ENCODE measurements at places on chromosomes 4 and X.

- no peak for DNase-seq
Measured at GRCh38 chrX:15948318-15948660, 93.7 kb upstream of the AP1S2 start.

- DNase-seq: no peak
Measured at GRCh38 chr4:48654015-48654664, 125.9 kb downstream of the FRYL start.

- DNase-seq: no peak
Measured at GRCh38 chrX:1059576-1060561, 152.6 kb downstream of the CRLF2 start.

DNA sequence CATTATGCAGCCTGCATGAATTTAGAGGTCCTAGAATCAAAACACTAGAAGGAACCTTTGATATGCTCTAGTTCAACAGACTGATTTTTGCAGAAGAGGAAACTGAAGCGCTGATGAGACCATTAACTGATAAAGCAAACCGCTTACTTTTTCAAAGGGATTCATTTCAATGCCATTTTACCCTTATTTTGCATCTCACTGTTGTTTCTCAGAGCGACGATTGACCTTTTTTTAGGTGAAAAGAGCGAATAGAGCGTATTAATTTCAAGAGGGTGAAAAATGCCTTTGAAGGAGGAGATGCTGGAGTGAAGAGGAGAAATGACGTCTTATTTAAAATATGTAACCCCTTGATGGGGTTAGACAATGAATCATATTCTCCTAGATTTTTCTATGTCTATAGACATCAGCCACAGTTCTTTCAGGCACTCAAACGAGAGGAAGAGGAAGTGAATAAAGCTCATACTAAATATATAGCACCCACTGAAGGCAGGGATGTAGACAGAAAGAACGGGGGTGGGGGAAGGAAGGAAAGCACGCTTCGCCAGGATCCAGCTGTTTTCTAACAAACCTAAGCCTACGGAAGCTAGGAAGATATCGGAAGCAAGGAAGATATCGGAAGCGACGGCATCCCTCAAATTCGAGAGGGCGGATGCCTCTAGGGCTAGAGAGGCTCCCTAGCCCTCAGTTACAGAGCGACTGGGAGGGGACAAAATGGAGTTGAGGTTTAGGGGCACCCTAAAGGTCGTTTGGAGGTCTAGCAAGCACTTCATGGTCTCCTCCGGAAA is 848 bp downstream of the ACSL4 start:
- DNase-seq: no peak

DNA sequence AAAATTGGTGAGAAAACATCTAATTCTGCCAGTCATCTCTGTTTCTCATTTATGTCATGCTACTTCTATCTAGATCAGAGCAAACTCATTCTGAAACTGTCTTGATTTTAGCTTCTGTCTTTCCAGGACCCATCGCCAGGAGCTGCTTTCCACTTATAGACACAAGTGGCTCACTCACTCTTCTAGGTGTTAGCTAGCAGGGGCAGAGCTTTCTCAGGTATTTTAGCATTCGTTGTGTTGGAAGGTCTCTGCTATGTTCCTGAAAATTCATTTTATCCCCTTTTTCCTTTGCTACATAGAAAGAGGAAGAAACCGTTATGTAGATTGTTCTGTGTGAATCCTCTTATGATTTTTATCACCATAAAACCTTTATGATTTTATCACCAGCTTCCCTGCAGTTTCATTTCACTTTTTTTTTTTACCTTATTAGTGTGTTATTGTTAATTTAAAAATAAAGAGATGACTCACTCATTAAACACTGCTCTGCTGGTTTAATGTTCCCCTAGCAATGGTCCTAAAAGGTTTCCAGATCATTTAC is 246.6 kb upstream of the AADAT start:
- DNase-seq: no peak

DNA sequence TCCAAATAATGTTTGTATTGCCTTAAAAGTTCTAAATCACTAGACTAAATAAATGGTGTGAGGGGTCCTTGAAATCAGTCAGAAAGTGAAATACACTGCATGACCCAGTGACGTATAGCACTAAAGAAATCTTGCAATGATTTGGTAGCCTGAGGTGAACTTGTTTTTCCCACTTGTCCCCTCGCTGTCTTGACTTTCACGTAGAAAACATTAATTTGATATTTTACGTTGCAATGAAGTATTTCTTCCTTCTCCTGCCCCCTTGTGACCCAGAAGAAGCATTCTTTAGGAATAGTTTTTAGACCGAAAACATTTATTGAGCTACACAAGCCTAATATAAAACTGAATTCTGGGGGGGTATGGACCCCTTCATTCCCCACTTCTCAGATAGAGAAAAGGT is 3.7 kb downstream of the KLB start:
- no peak for DNase-seq

DNA sequence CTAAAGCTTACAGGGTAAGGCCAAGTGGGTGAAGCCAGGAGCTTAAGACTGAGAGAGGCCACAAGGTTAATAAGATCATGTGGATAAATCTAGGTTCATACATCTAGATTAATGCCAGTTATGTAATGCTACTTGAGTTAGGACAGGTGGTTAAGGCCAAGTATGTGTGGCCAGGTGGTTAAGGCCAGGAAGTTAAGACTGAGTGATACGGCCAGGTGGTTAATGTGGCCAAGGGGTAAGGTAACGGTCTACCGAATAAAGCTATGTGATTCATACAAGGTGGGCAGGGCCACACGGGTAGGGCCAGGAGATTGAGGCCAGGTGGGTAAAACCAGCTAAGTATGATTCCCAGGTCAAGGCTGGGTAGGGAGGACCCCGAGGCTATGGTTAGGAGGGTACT is 223.0 kb downstream of the TACR3 start:
- no peak for DNase-seq

DNA sequence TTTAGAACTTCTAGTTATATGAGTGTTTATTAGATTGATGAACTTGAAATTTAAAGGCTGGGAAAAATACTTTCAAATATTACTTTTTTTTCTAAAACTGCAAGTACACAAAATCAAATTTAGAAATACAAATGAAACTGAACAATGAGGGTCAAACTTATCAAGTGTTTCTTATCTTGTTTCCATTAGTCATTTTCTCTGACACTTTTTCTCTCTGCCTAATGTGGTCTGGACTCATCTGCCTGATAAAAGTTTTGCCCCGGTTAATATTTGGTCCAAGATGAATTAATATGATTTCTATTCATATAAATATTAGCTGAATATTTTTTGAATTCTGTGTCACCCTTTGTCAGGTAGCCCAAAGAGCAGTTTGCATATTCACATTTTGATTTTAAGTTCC is 8.7 kb upstream of the HPGDS start:
- DNase-seq: no peak

GRCh38 chr4:139920486-139921002 is 233.4 kb downstream of the MAML3 start:
- no peak for DNase-seq

DNA sequence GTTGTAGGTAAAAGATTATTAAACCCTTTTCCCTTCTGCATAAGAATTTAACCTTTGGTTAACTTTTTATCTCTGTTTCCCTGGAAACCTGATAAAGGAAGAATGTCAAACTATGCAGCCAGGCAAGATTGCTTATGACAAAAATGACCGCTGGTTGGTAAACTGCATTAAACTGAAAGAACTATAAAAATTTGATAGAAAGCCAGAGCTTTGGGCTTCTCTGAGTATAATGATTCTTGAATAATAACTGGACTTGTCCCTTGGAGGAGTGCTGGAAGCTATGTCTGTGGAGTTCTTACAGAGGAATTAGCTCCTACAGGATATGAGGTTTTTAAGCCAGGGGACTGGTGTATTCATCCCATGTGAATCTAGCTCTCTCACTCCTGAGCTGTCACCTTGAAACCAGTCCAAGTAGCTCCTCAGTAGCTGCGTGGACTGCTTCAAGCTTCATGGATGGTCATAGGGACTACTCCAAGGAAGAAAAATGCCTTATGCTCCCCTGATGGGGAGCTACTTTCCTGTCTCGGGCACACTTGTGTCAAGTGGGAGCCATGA is 52.0 kb downstream of the RASL11B start:
- DNase-seq: no peak

GRCh38 chr4:108365551-108365950 is 196.8 kb upstream of the LEF1 start:
- DNase-seq: no peak

DNA sequence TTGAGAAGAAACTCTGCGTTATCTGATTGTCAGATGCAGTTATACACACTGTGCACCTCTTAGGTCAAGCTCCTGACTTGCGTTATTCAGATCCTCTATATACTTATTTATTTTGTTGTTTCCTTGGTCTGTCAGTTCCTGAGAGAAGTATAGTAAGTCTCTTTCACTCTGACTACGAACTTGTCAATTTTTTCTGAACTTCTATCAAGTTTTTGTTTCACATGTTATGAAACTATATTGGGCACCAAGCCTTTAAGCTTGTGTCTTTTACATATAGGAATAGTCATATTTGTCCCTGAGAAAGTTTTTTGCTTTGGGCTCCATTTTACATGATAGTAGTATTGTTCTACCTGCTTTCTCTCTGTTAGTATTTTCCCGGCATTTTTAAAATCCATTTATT is 31.7 kb downstream of the ZNF275 start:
- DNase-seq: no peak

DNA sequence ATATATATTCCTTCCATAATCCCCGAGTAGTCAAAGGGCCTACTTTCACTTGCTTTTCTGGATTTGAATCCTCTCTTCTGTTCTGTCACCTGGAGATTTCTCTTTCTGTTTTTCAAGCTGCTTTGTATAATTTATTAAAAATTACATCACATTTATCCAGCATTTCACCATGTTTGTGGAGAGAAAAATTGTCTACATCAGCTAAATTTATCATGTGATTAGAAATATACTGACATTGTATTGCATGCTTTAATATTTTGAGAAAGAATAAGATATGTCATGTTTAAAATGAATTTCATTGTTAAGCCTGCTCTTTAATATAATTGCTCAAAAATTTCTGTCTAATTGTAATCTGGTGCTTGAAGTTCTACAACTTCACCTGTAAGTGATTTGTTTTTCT is 323.1 kb upstream of the DKK2 start:
- DNase-seq: no peak

DNA sequence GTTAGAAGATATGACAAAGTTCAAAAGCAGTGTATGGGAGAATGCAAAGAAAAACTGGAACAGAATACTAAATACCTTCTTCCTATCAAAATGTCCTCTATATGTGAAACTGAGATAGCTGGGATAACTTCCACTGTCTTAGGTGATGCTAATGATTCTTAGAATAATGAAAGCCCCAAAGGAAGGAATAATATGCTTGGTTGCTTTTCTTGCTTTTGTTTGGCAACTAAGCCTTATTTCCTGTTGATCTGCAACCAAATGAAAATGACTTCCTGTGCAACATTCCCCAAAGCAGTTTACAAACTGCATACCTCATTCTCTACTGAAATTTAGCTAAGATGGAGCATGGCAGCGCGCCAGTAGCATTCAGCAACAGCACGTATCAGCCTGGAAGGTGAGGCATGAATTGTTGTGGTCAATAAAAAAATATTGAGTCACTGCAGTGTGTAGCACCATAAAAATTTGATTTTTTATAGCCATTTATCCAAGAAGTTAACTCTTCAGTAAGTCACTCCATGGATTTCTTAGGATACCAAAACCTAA is 18.7 kb downstream of the NDNF start:
- no peak for DNase-seq

DNA sequence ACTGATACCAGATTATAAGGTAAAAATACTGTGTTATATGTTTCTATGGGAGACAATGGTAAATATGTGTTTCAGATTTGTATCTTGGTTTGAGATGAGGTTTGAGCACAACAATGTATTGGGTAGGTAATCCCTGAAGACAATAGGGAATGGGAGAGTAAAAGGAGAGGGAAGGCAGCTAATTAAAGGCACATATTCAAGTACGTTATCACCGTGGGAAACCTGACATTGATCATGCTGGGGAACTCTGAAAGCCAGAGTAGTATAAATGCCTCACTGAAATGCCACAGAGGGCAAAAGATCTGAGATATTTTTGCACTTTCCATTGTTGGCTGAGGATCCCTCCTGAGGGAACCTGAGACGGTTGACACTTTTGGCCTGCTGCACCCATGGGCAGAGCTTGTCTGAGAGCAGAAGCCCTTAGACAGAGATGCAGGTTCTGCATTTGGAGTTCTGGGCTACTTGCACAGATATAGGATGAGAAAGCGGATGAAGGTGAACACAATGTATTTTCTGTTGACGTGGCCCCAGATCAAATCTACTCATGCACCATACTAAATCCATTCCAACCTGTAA is 506.7 kb downstream of the PCDH18 start:
- no peak for DNase-seq

GRCh38 chrX:9205599-9206223 is 171.8 kb upstream of the FAM9B start:
- no peak for DNase-seq
